NCI-H2227 treated with DMSO at 0.1 percent for 48 hours (cell line): ENCODE measurements at places on chromosomes 5 and 9.

- no peak for DNase-seq
Observed at GRCh38 chr5:67053229-67053628, 143.4 kb downstream of the CD180 start.

- DNase-seq = no peak
Observed at GRCh38 chr9:110048976-110049698, 158.8 kb downstream of the C9orf152 start.

DNA sequence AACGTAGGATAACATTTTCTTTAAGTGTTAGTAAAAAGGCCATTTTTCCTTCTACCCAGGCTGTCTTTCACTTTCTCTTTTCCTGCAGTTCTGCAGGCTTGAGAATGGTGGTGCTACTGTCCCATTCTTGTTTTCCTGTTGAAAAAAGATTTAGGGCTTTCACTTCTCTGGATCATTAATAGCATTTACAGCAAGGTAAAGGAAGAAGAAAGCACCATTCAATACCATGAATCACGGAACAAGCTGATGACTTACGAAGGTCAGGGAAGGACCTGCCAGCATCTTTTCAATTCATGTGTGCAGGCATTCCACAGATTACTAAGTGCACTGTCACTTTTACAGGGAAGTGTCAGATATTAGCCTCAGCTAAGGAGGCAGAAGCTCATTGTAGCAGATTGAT, 292.8 kb downstream of the YTHDC2 start:
- no peak for DNase-seq

- DNase-seq = peak; percentile 24
Observed at GRCh38 chr5:94524841-94525697, 93.3 kb downstream of the KIAA0825 start.

GRCh38 chr9:134396825-134397224, 70.6 kb downstream of the RXRA start:
- no peak for DNase-seq

DNA sequence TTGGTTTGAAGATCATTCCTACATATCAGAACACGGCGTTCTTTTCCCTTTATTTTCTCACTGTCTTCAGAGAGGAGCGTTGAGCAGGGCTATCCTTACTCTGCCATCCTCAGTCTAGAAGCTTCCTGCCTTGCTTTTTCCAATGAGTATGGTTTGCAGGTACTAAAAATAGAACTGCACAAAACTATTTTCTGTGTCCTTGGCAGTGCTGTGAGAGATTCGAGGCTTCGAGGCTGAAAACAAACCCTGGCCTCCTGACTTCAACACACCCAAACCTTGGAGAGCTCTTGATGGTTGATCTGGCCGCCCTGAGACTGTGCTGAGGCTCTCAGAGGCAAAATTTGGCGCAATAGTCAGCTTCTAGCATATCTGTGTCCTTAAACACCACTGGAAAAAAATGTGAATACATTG, 78.9 kb downstream of the GOLPH3 start:
- no peak for DNase-seq

- DNase-seq = no peak
Observed at GRCh38 chr5:90226433-90227099, 183.0 kb downstream of the CETN3 start.

DNA sequence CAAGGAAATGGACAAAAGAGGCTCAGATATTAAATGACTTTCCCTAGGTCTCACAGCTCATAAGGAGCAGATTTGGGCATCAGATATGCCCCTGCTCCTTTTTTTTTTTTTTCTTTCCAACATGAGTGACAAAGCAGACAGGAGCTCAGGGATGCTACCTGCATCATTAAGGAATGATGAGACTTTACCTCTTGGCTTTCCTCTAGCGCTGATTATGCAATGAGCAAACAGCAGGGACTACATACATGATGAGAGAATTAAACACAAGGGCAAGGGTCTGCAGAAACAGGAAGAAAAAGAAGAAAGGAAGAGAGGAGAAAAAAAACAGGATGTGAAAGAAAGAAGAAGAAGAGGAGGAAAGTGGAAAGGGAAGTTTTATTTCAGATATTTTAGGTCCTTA, 179.9 kb downstream of the PPP2R2B start:
- DNase-seq = no peak

- no peak for DNase-seq
Observed at GRCh38 chr9:112665347-112665746, 52.6 kb downstream of the INIP start.

DNA sequence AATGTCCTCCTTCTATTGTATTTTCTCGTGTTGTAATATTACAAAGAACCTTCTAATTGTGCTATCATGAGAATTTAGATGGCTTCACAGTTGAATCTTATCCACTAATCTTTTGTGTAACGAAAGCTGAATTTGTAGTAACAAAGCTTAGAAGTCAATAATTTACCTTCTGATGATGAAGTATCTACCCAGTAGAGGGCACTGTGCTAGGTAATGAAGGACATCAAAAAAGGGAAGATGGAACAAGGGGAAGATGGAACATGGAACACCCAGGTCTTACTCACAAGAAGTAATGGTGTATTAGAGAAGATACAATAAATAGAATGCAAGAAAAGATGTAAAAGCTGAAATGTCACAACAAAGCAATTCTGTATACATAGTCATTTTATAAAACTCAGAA, 131.0 kb upstream of the CCNG1 start:
- DNase-seq = no peak

- no peak for DNase-seq
Observed at GRCh38 chr5:74316064-74316603, 324.4 kb downstream of the ENC1 start.

DNA sequence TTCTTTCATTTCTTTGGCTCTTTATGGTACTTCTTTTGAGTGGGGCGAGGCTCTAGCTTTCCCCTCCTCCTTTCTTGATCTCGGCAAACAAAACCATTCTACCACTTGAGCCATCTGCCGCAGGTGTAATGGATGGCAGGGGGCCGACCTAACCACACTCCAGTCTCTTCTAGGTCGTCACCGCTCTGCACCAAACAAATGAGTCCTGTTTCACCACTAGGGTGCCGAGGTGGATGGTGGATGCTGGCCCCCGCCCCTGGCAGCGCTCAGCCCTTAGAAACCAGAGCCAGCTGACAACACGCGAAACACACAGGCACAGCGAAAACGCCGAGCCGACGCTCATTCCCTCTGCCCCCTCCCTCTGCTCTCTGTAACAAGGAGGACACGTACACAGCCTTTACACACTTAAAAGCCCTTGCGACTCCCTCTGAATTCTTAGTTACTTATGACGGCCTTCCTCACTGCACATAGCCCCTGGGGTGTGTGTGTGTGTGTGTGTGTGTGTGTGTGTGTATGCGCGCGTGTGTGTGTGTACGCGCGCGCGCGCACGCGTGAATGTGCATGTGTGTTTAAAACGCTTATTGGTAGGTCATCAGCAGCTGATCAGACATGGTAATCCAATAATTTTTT, 199.4 kb downstream of the MEF2C start:
- DNase-seq = peak; percentile 46

DNA sequence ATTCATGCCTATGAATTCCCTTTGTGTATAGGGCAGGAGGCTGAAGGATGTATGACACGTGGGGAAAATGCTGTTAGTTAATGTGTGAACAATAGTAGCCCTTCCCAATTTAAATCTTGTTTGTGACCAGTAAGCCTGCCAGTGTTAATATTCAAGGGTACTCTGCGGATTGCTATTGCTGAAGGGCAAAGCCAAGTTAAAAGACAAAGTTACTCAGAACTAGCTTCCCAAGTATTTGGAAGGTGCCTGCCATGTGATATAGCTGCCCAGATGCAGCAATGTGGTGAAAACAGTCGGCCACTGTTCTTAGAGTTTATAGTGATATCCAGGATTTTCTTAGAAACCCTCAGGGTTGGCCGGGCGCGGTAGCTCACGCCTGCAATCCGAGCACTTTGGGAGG, 34.6 kb downstream of the MARVELD2 start:
- no peak for DNase-seq

DNA sequence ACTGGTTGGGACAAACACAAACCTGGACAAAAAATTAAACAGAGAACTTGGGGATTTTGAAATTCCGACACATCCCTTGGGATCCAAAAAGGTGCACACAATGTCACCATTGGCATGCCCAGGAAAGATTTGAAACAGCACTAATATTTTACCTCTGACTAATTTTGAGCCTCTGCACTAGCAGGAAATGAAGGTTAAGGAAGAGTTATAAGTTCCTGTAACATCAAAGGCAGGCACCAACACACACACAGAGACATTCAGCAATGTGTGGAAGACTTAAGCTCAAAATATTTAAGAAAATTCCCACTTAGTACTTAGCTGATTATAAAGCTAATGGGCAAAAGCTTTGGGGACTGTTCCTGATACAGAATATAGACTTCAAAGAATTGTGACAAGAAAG, 247.0 kb downstream of the CDH9 start:
- DNase-seq = no peak

GRCh38 chr5:77167695-77168121, 42.8 kb upstream of the PDE8B start:
- no peak for DNase-seq

- DNase-seq = no peak
Observed at GRCh38 chr5:40743771-40744170, 12.0 kb downstream of the TTC33 start.

DNA sequence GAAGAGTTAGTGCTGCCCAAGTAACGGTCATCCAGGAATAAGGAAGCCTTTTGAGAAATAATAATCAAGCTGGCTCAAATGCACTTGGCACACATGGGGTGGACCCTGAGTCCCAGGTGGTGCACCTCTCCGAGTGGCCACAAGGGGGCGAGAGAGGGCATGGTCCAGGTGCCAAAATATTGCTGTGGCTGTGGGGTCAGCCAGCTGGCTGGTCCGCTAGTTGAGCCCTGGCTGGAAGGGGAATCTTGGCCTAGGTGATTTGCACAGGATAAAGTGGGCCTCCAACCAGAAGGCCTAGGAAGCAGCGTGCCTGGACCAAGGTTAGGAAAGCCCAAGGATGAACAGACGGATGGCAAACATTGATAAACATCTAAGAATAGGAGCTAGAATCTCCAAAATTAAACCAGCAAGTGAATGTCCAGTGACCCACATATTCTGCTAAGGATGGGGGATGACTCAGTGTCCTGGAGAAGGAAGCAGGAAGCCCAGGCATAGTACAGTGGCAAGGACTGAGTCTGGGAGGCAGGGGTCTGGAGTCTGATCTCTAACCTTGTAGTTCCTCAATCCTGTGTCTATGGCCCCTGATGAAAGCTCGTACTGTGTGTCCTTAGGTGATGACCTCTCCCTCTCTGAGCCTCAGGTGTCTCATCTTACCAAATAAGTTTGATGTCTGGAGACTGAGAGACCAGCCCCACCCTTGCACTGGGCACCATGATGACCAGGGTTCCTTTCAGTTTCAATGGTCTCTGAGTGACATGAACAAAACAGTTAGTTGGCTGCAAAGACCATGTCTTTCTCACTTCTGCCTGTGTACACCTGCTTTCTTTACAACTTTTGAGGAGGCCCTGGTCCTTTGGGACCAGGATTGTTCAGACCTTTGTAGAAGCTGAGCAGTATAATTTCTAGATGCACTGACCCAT, 19.2 kb upstream of the SHB start:
- DNase-seq = no peak

DNA sequence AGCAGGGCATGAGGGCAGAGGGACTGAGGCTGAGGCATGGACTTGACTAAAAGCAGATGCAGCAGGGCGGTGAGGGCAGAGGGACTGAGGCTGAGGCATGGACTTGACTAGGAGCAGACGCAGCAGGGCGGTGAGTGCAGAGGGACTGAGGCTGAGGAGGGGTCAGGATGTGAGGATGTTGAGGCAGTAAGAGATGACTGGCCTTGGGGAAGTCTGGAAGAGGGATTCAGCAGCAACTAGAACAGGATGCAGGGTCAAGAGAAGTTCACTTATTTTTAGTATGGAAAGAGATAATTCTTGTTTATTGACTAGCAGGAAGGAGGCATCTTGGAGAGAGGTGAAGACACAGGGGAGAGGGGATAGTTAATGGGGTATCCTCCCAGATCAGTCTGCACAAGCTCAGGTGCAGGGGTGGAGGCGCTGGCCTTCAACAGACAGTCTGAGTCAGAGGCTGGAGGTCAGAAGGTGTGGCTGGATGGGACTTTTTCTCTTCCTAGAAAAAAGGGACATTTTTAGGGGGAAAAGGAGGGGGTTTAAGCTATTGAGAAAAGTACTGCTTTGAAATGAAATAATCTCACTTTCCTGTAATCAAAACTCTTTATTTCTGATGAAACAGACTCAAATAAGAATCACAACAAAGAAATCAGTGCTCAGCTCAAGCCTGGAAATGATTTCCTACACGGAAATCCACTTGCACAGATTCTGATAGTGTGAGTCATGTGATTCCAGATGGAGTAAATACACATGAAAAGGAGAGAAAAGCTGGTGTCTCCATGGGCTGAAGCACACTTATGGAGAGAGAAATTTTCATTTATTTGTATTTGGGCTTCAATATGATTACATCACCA, 130.9 kb downstream of the PALM2AKAP2 start:
- DNase-seq = no peak

GRCh38 chr9:111890334-111890733, 6.3 kb upstream of the UGCG start:
- DNase-seq = no peak

DNA sequence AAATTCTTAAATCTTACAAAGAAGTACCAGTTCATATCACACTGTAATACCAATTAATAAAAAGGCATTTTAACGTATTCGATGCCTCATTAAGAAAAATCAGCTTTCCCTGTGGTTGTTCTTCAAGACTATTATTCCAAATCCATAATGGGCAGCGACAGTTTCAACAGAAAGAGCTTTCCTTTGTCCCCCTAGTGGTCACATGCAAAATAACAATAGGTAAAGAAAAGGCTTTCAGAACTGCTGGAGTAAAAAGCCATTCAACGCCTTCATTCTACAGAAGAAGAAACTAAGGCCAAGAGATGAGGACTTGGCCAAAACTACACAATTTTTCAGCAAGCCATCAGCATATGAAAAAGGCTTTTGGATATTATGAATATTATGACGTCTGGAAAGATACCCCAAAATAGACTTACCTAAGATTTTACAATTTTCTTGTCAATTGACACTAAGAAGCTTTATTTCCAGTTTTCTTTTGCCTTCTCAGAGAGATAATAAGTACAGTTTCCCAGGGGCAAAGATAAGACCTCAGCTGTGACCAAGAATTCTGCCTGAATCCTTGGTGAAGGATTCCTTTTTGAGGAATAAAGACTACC, 6.7 kb upstream of the CDH6 start:
- DNase-seq = peak; percentile 17

DNA sequence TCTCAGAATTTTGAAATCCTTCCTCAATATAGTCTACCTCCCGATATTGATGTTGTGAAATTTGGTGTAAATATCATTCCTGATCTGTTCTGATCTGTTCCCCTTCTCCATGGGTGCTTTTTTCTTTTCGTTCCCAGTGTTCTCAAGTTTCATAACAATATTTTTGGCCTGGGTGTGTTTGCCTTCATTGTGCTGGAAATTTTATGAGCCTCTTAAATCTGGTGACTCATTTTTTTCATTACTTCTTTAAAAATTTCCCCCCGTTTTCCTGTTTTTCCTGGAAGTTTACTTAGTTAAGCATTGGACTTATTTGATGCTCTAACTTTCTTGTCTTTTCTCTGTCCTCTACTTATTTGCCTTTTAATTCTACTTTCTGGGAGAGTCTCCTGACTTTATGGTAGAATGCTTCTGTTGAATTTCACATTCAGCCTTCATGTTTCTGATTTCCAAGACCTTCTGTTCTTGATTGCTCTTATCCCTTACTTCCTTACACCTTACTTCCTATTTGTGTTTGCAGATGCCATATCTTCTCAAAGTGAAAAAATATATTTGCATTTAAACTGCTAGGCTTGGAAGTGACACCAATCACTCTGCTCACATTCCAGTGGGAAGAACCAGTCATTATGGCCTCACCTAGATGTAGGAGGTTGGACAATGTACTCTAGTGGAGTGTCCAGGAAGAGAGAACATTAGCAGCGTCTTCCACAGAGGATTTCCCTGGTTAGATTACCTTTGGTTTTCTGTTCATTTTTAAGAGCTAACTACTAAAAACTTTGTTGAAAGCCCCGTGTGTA, 441.9 kb downstream of the ARHGEF28 start:
- DNase-seq = no peak

- no peak for DNase-seq
Observed at GRCh38 chr5:175810457-175810856, 60.9 kb upstream of the CPLX2 start.
